ENCODE measurements at places on chromosomes 4 and X. TPM values are rescaled to one million over a fixed set of nuclear protein-coding genes. Genes with fewer than 3 reads are reported as not detected.
A peak's percentile ranks its signal among the peaks of the same experiment; 100 is the strongest.

- DNase-seq = no peak
Observed at GRCh38 chr4:147855571-147856009, 123.7 kb downstream of the ARHGAP10 start.

GRCh38 chrX:14899607-14900006 lies 26.4 kb downstream of the MOSPD2 start:
- DNase-seq = peak; percentile 67

- no peak for DNase-seq
Observed at GRCh38 chrX:133287860-133288259, 69.7 kb upstream of the TFDP3 start.

GRCh38 chrX:96540111-96540631 lies 144.5 kb upstream of the DIAPH2 start:
- DNase-seq = no peak

GRCh38 chrX:39335513-39336235 lies 534.4 kb downstream of the MID1IP1 start:
- DNase-seq = no peak

DNA sequence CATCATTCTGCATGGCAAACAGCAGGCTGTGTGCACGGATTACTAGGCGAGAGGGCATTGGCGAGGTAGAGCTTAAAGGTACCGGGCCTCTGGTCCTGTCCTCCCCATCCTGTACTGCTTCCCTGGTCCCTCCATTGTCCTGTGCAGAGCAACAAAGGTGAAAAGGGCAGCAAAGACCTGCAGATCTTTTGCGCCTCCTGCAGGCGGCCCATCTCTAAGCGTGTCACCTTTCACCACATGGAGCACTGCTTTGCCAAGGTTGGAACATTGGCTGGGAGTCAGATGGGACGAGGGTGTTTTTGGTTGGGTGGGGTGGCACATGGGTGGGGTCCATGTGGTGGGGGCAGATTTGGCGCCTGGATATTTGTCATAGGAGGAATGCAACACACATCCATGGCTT lies 64.7 kb upstream of the UXT start:
- no peak for DNase-seq

DNA sequence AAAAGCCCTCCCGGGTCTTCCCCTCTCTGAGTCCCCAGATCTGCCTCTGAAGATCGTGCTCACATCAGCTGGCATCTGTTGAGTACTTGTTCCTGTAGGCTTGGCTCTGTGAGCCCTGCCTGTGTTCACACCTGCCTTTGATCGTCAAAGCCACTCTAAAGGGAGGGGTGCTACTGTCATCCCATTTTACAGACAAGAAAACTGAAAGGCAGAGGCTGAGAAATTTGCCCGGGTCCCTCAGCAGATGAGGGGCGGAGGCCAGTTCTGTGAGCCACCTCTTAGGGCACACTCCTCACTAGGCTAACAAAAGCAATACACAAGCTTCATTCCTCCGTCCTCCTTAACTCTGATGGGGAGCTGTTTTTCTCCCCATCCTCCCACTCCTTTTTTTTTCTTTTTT lies 655 bp downstream of the CYTL1 start:
- DNase-seq = no peak

The NIPAL1 gene
- polyA plus RNA-seq = 12.0 TPM
